ENCODE measurements at places on chromosomes 16 and 17.
A peak's percentile ranks its signal among the peaks of the same experiment; 100 is the strongest.

- DNase-seq: no peak
These were observed 966 bp downstream of the SLFN14 start for GRCh38 chr17:35559495-35560210.

DNA sequence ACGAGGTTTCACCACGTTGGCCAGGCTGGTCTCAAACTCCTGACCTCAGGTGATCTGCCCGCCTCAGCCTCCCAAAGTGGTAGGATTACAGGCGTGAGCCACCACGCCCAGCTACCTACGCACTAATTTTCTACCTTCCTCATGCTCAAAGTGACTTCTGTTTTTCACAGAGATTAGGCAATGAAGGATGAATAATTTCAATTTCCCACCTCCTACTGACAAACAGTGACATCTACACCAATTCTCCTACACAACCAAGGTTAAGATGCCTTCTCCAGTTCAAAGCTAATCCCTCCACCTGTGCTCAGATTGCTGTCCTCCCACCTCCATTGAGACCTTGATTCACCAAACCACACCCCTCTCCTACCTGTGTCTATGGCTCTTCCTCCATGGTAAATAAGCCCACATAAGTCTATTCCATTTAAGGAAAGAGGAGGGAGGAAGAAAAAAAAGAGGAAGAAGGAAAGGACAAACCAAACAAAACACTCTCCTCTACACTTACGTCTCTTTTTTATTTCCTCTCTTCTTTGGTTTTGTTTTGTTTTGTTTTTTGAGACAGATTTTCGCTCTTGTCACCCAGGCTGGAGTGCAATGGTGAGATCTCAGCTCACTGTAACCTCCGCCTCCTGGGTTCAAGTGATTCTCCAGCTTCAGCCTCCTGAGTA, 5.5 kb upstream of the MED11 start:
- no peak for DNase-seq

DNA sequence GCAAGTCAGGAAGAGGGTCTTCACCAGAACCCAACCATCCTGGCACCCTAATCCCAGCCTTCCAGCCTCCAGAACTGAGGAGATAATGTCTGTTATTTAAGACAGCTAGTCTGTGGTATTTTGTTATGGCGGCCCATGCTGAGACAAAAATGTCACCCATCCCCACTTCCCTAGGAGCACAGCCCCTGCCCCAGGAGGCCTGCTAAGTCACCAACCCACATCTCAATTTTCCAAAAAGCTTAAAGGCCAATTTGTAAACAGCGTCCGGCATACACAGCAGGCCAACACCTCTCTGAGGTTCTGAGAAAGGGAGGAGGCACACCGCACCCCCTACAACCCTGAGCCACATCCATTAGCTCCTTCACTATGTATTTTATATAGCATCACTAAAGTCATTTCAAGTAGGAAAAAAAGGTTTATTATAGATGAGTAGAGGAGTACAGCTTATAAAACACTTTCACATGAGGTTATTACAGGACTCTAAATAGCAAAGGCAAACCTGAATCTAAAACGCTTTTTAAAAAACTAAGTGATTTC, 6.9 kb downstream of the TMEM170A start:
- DNase-seq: no peak

DNA sequence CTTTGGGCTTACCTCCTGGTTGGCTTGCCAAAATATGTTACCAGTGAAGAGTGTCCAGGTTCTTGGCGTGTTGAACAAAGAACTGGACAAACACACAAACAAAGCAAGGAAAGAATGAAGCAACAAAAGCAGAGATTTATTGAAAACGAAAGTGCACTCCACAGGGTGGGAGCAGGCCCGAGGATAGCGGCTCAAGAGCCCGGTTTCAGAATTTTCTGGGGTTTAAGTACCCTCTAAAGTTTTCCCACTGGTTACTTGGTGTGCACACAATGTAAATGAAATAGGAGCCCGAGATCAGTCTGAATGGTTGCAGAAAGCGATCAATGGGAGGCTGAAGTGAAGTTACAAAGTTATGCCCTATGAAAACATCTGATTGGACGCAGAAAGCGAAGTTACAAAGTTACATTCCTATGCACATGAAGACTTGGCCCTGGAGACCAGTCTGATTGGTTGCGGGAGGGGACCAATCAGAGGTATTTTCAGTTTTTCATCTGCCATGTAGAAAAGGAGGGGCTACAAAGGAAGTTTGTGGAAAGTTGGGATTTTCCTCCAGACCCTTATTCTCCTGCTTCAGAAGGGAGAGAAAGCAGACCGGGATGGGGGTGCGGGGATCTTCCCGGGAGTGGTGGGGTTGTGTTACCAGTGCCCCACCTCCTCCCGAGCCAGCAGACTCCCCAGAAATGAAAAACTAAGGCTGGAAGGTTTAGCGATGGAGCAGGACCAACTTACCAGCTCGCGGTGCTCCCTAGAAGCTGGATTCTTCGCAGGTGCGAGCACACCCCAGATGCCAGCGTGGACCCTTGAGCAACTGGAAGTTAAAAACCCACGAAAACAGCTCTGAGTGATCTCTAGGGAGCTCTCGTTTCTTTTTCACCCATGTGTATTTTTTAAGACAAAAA, at the start of gene SLFN12:
TSS of gene SLFN12 (minus strand) at position 325 of the 899 bp plus-strand sequence. CDS start 9,472 bp downstream, outside the sequence.
- DNase-seq: peak; percentile 98

DNA sequence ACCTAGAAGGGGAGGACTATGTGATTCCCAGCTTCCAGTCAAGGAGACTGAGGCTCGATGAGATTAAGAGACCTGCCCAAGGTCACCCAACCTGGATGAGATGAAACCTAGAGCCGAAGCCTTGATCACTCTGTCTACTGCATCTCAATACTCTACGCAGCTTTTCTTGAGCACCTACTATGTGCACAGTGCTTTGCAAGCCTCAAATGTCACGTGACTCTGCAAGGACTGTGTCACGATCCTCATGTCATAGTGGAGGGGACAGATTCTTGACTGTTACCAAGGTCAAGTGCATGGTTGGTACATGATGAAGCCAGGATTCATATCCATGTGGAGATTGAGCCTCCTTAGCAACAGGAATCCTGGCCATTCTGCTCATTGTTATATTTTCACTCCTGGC, 14.7 kb downstream of the BCO1 start:
- DNase-seq: no peak

DNA sequence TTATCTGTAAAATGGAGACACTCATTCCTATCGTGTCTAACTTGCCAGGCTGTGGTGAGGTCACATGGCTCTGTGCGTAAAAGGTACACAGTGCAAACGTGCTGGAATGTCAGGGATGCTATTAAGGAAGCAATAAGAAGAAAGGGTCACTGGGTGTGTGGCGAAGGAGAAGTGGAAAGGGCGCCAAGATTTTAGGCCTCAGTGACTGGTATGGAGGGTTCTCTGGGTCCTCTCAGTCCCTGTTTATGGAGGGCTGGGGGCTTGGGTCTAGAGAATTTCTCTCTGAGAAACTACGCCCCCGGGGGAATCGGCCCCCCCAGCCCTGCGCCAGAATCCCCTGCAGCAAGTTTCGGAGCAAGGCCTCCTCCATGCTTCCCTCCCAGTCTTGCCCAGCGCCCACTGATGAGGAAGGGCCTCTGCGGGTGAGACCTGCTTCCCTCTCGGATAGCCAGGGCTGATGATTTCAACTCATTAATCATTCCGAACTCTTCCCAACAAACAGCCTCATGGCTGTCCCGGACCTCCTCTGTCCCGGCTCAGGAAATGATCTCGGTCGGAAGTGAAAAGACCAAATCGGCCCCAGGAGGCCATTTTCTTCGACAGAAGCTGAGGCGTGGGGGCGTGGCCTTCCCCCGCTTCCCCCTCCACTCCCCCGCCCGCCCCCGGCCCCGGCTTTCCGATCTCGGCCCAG, 1.2 kb upstream of the HEXIM1 start:
- DNase-seq: peak; percentile 97

- DNase-seq: no peak
These were observed 15.0 kb downstream of the C17orf100 start for GRCh38 chr17:6666557-6666956.

DNA sequence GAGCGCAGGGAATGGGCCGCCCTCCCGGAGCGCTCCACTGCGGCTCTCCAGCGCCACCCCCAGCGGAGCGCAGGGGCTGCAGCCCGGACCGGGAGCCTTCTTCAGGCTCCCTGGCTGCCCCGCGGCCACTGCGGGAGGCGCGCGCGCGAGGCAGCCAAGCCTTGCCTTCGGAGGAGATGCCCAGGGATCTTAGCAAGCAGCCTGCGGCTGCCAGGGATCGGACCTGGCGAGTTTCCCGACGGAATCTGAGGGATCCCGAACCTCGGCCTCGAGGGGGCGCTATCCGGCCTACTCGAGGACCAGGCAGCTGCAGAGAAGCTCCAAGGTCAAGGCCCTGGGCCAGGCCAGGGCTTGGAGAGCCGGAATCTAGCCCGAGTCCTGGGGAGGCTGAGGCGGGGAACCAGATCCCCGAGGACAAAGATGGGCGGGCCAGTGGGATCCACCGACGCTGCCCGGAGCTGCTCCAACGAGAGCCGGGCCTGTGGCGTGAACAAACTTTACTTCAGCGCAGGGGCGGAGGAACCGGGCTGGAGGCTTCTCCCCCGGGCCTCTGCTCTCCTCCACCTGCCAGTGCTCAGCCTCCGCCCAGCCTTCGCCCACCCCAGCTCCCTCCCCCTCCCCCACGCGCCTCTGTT, at the start of gene IRX6:
TSS of gene IRX6 (plus strand) at position 567 of the 635 bp plus-strand sequence. CDS start 889 bp downstream, outside the sequence.
- DNase-seq: peak; percentile 49

DNA sequence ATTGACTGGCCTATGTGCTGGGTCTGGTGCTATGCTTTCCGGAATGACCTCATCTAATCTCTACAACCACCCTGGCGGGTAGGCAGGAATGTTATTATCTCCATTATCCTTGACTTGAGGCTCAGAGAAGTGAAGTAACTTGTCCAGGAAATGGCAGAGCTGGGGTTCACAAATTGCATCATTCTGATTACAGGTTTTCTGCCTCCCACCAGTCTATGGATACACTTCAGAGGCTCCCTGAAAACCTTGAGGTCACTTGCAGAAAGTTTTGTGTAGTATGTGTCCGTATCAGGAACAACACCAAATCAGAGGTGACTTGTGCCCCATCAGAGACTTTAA, 19.1 kb downstream of the NOD2 start:
- no peak for DNase-seq

DNA sequence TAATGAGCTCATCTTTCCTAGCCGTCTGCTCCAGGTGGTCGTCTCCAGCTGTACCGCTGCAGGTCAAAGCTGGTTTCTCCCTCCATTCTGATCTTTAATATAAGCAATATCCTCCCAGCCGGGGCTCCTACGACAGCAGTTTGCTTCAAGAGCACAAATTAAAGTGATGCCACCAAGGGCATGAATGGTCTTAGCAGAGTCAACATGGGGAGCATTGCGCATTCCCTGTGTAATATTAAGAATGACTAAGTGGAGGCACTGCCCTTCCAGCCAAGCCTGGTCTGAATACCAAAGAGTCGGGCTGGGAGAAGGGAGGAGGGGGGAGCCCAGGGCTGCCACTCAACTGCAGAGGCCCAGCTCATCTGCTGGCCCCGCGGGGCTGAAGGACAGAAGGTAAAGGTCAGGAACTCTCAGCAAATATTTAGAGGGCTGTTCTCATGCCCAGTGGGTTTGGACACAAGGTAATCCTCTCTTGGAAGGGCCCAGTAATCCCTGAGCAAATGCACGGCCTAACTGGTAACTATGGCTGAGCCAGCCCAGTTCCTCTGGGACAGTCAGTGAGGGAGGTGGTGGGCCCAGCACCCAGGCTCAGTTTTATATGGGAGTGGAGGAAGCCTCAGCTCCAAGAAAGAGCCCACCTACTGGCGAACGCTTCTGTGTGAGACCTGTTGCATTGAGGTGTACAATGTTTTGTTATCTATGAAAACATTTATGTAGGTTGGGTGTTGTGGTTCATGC, 121.2 kb downstream of the IRX3 start:
- DNase-seq: no peak

DNA sequence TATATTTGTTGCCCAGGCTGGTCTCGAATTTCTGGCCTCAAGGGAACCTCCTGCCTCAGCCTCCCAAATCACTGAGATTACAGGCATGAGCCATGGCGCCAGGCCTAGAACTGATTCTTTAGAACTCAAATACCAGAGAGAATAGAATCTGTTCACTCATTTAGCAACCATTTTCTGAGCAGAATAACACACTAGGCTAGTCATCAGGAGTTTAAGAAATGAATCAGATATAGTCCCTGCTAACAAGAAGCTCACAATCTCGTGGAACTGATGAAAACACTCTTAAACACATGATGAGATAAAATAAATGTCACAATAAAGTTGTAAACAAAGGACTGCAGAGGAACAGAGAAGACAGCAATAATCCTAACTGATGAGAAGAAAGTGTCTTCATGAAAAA, 55.8 kb upstream of the ADCY9 start:
- DNase-seq: no peak

DNA sequence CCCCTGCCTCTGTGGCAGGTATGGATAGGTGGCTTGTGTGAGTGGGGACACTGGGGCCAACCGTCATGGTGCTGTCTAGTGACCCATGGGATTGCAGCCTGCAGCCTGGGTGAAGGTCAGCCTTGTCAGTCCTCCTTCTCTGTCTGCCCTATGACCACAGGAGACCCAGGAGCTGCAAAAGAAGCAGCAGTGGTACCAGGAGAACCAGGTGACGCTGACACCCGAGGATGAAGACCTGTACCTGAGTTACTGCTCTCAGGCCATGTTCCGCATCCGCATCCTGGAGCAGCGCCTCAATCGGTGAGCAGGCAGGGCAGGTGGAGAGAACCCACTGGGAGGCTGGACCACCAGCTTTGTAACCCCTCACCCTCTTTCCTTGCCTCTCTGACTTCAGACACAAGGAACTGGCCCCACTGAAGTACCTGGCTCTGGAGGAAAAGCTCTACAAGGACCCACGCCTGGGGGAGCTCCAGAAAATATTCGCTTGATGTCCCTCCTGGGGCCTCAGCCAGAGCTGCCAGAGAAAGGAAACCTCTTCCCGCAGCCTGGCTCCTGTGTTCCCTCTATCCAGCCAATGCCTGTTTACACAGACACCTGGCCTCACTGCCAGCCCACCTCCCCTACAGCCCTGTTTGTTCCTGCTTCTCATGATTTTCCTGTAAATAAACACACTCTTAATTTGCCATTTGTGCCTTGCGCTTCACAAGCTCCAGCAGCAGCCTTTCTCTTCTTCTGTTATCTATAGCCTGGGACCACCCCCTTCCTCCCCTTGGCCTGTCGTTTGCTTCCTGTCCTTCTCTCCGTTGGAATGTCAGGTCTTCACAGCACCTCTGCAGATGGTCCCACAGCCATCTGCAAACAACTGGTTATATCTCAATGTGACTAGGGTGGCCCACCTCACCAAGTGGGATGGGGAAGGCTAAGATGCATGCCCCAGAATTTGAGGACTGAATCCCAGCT, 4.5 kb upstream of the KATNB1 start:
- DNase-seq: no peak

GRCh38 chr16:81716478-81717225, 62.4 kb upstream of the PLCG2 start:
- DNase-seq: no peak

DNA sequence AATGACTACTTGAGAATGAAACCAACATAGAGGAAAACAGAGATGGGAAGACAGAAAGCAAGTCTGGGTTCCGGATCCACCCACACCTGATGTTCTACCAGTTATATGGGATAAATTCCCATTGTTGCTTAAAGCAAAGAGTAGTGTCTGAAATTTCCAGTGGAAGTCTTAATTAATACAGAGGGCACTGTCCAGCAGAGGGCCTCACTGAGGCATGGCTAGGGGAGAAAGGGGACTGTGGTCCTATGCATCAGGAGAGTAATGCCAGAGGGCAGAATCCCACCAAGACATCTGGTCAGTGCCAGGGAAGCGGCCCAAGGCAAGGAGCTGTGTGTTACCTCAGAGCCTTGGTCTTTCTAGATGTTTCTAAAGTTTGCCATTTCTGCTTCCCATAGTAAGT, 7.5 kb upstream of the UMOD start:
- DNase-seq: no peak

- DNase-seq: peak; percentile 63
These were observed 649 bp downstream of the GSE1 start for GRCh38 chr16:85613604-85614337.

Data from muscle of leg (tissue), 16 donors.